WTC11 (cell line): ENCODE measurements at places on chromosomes 16 and 17.

DNA sequence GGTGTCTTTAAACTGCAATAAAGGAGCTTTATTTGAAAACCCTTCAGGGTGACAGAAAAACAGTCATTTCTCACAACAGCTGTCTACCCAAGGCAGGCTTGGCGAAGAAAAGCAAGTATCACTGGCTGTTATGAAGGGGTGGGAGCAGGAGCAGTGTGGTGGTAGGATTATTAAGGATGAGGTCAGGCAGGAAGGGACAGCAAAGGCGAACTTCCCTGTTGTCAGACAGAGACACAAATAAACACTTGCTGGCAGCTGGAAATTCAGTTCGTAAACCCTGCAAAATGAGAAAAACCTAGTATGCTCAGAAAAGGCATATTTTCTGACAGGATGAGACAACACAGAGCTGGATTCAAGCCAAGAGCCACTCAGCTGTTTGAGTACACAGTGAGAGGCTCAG is 416.3 kb upstream of the CDH5 start:
- no peak for DNase-seq

DNA sequence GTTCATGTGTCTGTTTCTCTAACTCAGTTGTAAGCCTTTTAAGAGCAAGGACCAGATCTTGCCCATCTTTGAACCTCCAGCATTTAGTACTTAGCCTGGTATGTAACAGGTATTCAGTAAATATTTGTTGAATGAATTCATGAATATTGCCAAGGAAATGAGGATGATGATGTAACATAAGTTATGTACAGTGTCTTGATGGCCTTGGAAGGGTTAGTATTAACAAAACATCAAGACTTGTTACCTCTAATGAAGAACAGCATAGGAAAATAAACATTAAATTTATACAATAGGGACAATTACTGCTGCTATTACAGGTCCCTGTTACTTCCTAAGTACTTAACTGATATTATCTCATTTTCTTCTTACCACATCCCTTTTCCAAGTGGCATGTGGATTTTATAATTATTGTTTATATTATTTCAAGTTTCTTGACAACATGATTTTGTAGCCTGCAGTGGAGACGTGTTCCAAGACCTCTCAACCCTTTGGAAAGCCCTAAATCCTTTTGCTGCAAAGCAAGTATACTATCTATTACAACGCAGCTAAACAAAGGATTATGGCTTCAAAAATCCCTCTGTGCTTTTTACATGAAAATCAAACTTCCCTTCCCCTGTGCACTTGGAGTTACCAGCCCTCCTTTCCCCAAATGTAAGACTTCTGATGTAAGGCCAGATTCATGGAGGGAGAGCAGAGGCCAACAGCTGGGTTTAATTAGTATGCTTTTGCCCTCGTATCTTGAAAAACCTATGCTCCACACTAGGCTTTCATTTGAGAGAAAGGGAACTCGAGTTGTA is 77.4 kb upstream of the SMIM36 start:
- no peak for DNase-seq

GRCh38 chr16:19481296-19481695 is 40.6 kb downstream of the GDE1 start:
- DNase-seq: no peak

GRCh38 chr17:44804302-44805089 is 25.6 kb downstream of the GJC1 start:
- DNase-seq: no peak

DNA sequence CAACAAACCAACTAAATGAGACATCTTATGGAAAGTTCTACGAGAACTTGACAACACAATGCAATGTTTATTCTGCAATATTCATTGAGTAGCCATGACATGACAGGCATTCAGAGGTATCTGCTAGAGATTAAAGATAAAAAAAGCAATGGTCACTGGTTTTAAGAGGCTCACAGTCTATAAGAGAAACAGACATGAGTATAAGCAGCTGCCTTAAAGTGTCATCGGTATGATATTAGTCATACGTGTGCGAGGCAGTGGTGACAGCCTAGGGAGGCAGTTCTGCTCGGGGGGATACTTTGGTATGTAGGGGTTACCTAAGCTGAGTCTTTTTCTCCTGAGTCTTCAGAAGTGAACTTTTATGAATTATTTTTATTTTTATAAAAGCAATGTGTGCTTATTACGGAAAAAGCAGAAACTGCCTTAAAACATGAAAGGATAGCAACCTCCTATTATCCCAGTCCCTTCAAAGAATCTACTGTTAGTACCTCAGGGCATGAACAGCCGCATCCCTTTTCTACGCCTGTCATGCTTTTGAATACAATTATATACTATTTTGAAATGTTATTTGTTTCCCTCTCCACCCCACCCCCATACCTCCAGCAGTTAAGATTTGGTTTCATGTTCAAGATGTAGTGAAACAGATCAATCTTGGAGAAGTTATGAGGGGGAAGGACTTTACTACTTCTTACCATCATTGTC is 7.7 kb downstream of the ST6GALNAC1 start:
- no peak for DNase-seq

- DNase-seq: no peak
Measured at GRCh38 chr17:42720996-42721583, 23.8 kb downstream of the EZH1 start.

DNA sequence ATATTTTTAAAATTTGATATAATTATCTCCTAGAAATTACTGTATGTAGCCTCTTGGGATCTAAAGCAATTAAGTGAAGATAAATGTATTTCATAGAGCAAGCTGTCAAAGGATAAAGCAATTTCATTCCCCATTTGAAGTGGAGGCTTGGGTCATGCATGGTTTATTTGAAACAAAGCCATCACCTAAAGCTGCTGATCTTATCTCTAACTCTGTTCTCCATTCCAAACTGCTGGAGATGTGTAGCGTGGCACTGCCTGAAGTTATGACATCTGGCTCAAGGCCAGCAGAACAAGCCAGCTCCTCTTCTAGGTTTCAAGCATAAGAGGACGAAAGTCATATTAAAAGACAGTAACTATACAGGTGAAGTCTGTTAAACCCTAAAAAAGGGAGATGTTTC is 83.9 kb downstream of the HIC1 start:
- no peak for DNase-seq

- DNase-seq: no peak
Measured at GRCh38 chr17:4955091-4955490, 4.2 kb downstream of the ENO3 start.
